ENCODE measurements at places on chromosomes 2 and 18.

GRCh38 chr2:187749804-187750431 lies 195.7 kb upstream of the TFPI start:
- DNase-seq, result no peak

- no peak for DNase-seq
Measured at GRCh38 chr18:5146093-5146492, 51.0 kb downstream of the AKAIN1 start.

DNA sequence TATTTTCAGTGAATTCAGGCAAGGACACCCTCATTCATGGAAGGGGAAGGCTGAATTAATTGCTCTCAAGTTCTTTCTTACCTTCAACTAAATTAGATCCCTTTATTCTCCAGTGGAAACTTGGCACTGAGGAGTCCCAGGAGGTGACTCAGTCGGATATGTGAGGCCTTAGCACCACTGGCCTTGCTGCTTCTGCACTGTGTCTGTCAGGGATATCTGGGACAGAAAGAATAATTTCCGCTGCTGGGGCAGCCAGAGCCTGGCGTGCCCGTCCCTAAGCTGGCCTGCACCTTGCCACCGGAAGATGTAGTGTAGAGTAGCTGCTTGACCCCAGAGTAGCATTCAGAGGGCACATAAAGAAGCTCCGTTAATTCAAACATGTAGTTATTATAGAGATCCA lies 53.4 kb downstream of the LIMS1 start:
- no peak for DNase-seq

GRCh38 chr18:10070561-10071000 lies 156.8 kb downstream of the VAPA start:
- DNase-seq, result no peak

DNA sequence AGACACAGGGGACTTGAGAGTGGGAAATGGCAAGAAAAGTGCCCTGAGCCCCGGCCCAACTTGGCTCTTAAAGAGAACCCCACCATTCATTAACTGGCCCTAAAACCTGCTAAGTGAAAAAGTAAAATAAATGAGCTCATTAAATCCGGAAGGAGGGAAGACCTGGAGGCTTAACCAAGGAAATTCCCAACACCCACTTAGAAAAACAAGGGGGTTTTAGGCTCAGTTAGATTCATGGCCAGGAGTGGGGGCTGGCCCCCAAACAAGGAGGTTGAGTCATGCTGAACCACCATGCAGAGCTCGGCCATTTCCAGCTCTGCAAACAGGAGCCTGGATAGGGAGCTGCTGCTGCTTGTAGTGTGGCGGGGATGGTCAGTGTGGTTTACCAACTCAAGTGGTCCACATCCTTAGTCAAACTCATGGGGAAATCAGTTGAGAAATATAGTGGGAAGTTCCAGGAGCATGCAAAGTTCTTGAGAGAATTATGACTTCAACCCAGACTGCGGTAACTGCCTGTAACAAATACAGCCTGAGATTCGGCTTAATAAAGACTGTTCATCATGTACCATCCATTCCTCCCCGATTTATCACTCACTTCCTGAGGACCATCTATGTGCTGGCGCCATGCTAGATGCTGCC lies 39.7 kb upstream of the MRPL19 start:
- DNase-seq, result no peak

DNA sequence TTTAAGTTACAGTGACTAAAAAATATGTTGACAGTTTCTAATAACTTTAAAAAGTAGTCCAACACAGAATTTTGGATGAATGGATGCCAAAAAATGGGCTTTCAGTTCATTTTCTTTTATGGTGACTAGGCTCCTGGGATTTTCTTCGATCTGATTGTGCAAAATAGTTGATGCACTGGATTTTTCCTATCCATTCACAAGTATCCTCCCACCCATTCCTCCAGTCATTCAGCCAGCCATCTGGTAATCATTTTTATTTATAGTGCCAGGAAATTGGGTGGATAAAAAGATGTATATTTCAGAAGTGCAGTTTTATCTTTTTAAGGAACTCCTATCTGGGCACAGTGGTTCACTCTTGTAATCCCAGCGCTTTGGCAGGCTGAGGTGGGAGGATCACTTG lies 175.1 kb downstream of the PTPRM start:
- DNase-seq, result no peak
